ENCODE measurements at places on chromosomes 12 and 14.

GRCh38 chr12:49954863-49955830 is 4.6 kb downstream of the AQP2 start:
- no peak for DNase-seq

DNA sequence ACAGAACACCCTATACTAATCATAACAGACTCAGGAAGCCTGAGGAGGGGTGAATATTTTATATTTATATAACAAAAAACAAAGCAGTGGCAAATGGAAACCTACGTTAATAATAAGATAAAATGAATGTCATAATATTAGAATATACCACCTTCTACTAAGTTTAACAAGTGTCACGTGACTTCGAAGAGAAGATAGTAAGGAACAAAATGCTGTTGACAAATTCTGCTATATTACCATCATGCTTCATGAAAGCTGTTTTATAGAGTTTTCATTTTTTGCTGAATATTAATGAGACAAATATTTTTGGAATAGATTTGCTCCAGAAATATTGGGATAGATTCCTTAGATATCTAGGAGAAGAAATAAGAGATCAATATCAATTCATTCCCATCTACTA is 450.6 kb upstream of the DCN start:
- no peak for DNase-seq

- DNase-seq = no peak
Observed at GRCh38 chr14:80215081-80215480, 3.8 kb upstream of the DIO2 start.

DNA sequence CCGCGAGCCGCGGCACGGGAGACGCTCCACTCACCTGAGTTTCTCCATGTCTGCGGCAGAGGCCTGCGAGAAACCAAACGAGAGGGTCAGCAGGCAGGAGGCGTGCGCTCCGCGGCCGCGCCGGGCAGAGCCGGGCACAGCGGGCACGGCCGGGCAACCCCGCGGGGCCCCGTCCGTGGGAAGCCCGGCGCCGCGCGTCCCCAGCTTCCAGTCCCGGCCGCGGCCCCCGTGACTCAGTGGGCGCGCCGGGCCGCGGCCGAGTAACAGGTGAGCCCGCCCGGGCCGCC is 19.4 kb downstream of the BEGAIN start:
- DNase-seq = no peak
